ENCODE measurements at places on chromosomes 12 and 14.

DNA sequence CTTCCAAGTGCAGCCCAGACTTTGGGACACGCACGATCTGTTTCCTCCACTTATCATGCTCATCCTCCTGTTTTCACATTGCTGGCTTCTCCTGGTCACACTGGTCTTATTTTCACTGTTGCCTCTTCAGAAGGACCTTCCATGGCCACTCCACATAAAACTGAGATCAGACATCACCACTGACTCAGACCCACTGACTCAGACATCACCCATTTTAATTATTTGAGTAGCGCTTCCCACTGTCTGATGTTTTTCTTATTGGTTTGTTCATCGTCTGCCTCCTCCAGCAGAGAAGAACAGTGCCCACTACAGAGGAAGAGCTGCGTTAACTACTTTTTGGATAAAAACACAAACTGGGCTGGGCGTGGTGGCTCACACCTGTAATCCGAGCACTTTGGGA lies 270.5 kb upstream of the PWP1 start:
- DNase-seq = no peak

DNA sequence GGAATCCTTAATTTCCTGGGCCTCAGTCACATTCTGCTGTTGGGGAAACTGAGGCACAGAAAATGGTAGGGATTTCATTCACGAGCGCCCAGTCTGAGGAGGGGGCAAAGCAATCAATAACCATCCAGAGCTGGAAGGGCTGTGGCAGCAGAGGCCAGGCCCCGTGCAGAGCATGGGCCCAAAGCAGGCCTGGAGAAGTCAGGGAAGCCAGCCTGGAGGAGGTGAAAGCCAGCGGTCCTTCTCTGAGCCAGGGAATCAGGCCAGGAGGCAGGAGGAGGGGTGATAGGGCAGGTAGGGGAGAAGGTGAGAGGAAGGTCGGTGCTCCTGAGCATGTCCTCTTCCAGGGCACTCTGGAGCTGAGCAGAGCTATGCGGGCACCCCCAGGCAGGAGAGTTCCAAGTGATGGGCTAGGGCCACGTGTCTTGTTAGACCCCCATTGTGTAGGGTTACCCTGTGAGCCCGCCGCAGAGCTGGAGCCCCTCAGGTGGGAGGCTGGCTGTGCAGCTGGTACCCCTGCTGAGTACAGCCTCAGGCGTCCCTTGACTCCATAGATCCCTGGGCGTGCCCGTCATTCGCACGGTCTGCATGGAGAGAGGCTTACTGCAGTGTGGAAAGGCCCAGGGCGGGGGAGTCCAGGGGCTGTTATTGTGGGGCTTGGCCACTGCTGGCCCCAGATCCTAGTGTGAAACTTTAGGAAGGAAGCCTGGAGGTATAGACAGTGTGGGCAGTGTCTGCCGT lies 4.8 kb downstream of the TNFAIP2 start:
- DNase-seq = no peak

GRCh38 chr14:104282332-104283196 lies 144.2 kb downstream of the KIF26A start:
- DNase-seq = no peak

- no peak for DNase-seq
These were observed 8.6 kb downstream of the RAN start for GRCh38 chr12:130880411-130880885.

GRCh38 chr14:82113007-82113406 lies 579.4 kb upstream of the SEL1L start:
- DNase-seq = no peak

DNA sequence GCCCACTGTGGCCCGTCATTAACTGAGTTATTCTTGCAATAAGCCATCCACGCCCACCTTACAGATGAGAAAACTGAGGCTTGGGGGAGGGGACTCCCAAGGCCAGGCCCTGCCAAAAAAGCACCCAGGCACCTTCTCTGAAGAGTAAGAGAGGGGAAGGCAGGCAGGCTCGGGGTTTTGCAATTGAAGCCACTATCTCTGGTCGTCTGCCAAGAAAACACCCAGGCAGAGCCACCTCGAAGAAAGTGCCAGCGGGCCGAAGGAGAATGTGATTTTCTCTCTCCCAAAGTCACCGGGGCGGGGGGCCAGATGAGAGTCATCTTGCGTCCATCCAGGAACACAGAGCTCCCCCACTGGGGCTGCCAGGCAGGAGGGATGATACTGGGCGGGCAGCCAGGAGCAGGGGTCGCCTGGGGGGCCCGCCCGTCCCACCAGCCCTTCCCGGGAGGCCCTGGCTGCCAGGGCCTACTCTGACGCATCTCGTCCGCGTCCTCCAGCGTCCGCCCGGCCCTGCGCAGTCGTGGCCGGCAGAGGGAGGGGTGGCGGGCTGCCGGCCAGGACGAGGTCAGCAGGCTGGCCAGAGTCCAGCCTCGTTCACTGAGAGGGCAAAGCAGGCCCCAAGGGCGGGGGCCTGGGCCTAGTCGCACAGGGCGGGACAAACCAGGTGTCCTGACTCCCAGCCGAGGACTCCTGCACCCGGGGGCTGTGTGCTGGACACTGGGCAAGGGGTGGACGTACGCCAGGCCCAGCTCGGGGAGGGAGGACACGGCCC lies 74.3 kb downstream of the RFLNA start:
- DNase-seq = peak; percentile 65
